Activated CD8-positive, alpha-beta T cell treated with anti-CD3 and anti-CD28 coated beads for 36 hours (primary cell): ENCODE measurements at places on chromosomes 5 and 9. TPM values are rescaled to one million over a fixed set of nuclear protein-coding genes. Genes with fewer than 3 reads are reported as not detected.

GRCh38 chr5:153525536-153525935, 35.1 kb downstream of the GRIA1 start:
- no peaks in the 10 kb centered on the region for H3K4me1 ChIP-seq
- no peak overlapping the region for H3K27ac ChIP-seq
- no peak overlapping the region for H3K4me3 ChIP-seq
- no peak for DNase-seq
- H3K36me3 ChIP-seq, result no peaks in the 10 kb centered on the region
- peaks cover 3% of the 10 kb centered on the region for H3K27me3 ChIP-seq

GRCh38 chr9:82421498-82421897, 432.9 kb downstream of the SPATA31D1 start:
- H3K4me3 ChIP-seq, result no peak overlapping the region
- H3K27me3 ChIP-seq, result no peaks in the 10 kb centered on the region
- H3K4me1 ChIP-seq, result no peaks in the 10 kb centered on the region
- no peak overlapping the region for H3K27ac ChIP-seq

DNA sequence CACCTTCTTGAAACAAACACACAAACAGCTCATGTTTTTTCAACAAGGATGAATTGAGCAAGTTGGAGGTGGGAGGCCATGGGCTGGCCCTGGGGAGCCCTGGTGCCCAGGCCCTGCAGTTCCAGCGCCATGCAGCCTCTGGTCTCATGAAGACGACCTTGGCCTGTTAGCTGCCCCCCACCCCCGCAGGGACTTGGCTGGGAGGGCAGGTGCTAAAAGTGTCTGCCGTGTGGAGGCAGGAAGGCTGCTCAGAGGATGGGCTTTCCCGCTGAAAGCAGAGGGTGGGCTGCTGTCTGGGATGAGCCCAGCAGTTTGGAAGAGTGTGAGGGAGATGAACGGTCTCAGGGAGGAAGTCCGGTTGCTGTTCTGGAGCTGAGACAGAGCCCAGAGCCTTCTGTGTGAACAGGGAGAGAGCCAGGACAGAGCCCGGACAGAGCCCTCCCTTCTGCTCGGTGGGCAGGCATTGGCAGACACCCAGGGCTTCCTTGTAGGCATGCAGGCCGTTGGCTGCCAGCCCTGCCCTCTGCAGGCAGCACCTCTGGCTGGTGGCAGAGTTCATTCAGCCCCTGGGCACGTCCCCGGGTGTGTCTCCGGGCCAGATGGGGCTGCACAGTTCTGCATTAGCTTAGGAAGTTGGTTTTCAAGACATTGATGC, 18.7 kb downstream of the ROPN1L start:
- H3K4me1 ChIP-seq, result no peaks in the 10 kb centered on the region
- H3K4me3 ChIP-seq, result no peak overlapping the region
- H3K27ac ChIP-seq, result no peak overlapping the region

DNA sequence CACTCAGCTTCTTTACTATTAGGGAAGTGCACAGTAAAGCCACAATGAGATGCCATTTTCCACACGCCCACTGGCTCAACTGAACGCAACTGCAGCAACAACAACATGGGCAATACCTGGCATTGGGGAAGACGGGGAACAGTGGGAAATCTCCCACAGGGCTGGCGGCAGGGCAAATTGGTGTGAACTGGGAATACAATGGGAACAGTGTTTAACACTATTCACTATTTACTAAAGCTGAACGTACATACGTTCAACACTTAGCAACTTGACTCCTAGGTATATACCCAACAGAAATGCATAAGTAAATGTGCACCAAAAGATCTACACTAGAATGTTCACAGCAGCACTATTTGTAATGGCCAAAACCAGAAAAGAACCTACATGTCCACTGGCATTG, 14.1 kb downstream of the ZER1 start:
- H3K4me1 ChIP-seq, result no peaks in the 10 kb centered on the region
- no peak overlapping the region for H3K27ac ChIP-seq
- DNase-seq, result no peak
- H3K4me3 ChIP-seq, result no peak overlapping the region

- H3K4me1 ChIP-seq, result no peaks in the 10 kb centered on the region
- no peak for DNase-seq
- no peaks in the 10 kb centered on the region for H3K27me3 ChIP-seq
- H3K27ac ChIP-seq, result no peak overlapping the region
Observed at GRCh38 chr9:81877047-81877446, 51.2 kb upstream of the SPATA31D4 start.

DNA sequence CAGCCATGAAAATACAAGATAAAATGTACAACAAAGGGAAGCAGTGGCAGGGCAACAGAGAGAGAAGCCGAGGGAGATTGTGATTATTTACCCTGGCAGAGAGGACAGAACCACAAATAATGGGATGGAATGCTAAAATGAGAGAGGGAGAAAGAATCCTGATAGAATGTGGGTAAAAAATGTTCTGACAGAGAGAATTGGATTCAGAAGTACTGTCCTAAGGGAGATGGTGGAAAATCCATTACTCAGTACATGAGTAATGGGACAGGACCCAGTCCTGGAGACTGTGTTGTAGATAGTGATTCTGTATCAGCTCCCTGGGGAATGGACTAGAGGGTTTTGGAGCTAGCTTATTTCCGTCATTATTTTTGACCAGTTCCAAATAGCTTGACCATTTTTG, 831.5 kb downstream of the MAT2B start:
- no peaks in the 10 kb centered on the region for H3K4me1 ChIP-seq
- DNase-seq, result no peak
- no peaks in the 10 kb centered on the region for H3K27me3 ChIP-seq
- H3K27ac ChIP-seq, result no peak overlapping the region

GRCh38 chr5:61534481-61535267, 202.6 kb downstream of the ZSWIM6 start:
- H3K27ac ChIP-seq, result peak overlapping the region; percentile 63
- no peak overlapping the region for H3K4me3 ChIP-seq
- peak; percentile 22 for DNase-seq
- H3K4me1 ChIP-seq, result peaks cover 19% of the 10 kb centered on the region
- H3K36me3 ChIP-seq, result peaks cover 49% of the 10 kb centered on the region

GRCh38 chr5:97088774-97089148, 53.6 kb downstream of the LIX1 start:
- no peaks in the 10 kb centered on the region for H3K27me3 ChIP-seq
- H3K4me3 ChIP-seq, result no peak overlapping the region
- no peak overlapping the region for H3K27ac ChIP-seq

DNA sequence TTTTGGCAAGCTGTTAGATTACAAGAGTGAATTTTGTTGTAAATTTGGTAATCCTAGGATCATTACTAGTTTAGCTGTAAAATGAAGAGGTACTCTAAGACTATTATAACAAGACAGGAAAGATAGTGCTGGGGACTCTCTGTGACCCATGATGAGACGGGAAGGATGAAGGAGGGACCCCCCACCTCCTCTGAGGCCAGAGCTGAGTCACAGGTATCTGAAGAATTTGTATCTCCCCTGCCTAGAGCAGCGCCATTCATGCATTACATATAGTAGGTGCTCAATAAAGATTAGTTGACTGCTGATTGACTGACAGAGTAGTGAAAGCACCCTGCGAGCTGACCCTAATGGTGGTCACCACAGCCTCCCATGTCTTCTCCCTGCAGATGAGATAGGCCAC, 202.8 kb downstream of the SNX18 start:
- no peak overlapping the region for H3K27ac ChIP-seq
- peaks cover 27% of the 10 kb centered on the region for H3K4me1 ChIP-seq
- H3K4me3 ChIP-seq, result no peak overlapping the region
- H3K36me3 ChIP-seq, result no peaks in the 10 kb centered on the region
- no peak for DNase-seq

DNA sequence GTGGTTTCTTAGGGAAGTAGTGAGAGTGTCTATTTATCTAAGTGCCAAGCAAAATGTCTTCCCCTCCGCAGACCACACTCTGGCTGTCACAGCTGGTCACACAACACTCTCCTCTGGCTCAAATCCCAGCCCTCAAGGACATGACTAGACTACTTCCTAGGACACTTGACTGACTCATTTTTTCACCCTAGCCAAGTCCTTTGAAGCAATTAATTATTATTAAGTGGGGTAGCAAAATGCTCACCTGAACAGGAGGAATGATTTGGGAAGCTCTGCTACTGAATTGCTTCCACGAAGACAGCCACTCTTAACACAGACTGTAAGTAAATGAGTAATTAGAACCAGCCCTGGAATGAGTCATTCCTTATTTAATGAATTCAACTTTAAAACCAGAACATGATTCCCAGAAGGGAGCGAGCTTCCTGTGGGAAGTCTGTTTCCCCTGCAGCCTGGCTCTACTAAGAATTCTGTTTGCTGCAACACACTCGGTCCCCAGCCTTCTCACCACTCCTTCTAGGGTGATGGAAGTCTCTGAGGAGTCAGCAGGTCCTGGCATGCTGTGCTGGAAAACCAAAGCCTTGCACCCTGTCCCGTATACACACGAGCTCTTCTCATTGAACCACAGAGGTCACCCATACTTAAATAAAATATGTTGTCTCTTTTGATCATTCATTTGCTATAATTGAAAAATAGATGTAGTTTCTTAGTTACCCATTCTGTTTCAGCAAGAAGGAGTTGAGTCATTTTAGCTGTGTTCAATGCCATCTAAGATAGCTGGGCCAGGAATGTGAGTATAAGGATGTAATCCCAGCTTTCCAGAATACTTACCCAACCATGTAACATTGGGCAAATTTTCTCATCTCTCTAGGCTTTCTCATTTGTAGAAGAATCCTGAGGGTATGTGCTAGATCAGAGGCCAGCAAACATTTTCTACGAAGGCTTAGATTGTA, 218.6 kb upstream of the RASEF start:
- H3K27ac ChIP-seq, result no peak overlapping the region
- H3K4me1 ChIP-seq, result no peaks in the 10 kb centered on the region
- no peak overlapping the region for H3K4me3 ChIP-seq
- H3K36me3 ChIP-seq, result no peaks in the 10 kb centered on the region
- DNase-seq, result no peak
- no peaks in the 10 kb centered on the region for H3K27me3 ChIP-seq

- H3K27ac ChIP-seq, result no peak overlapping the region
- H3K4me3 ChIP-seq, result no peak overlapping the region
- H3K36me3 ChIP-seq, result no peaks in the 10 kb centered on the region
Observed at GRCh38 chr5:158165647-158166046, 306.7 kb upstream of the CLINT1 start.

- no peaks in the 10 kb centered on the region for H3K36me3 ChIP-seq
- no peaks in the 10 kb centered on the region for H3K4me1 ChIP-seq
- no peak overlapping the region for H3K27ac ChIP-seq
- no peak for DNase-seq
- H3K27me3 ChIP-seq, result peaks cover 20% of the 10 kb centered on the region
- no peak overlapping the region for H3K4me3 ChIP-seq
Observed at GRCh38 chr5:171300358-171300757, 8.7 kb upstream of the TLX3 start.

GRCh38 chr5:4116834-4117233, 521.2 kb downstream of the IRX1 start:
- no peaks in the 10 kb centered on the region for H3K4me1 ChIP-seq
- no peaks in the 10 kb centered on the region for H3K27me3 ChIP-seq
- H3K4me3 ChIP-seq, result no peak overlapping the region

GRCh38 chr5:50709471-50709870, 43.0 kb downstream of the PARP8 start:
- H3K27ac ChIP-seq, result peak overlapping the region; percentile 83
- H3K4me3 ChIP-seq, result peak overlapping the region; percentile 29
- no peaks in the 10 kb centered on the region for H3K27me3 ChIP-seq
- no peak for DNase-seq

GRCh38 chr5:148387325-148387724, 3.6 kb downstream of the FBXO38 start:
- H3K4me3 ChIP-seq, result no peak overlapping the region
- no peaks in the 10 kb centered on the region for H3K27me3 ChIP-seq
- H3K27ac ChIP-seq, result peak overlapping the region; percentile 50
- H3K4me1 ChIP-seq, result peaks cover 75% of the 10 kb centered on the region
- peaks cover 38% of the 10 kb centered on the region for H3K36me3 ChIP-seq

DNA sequence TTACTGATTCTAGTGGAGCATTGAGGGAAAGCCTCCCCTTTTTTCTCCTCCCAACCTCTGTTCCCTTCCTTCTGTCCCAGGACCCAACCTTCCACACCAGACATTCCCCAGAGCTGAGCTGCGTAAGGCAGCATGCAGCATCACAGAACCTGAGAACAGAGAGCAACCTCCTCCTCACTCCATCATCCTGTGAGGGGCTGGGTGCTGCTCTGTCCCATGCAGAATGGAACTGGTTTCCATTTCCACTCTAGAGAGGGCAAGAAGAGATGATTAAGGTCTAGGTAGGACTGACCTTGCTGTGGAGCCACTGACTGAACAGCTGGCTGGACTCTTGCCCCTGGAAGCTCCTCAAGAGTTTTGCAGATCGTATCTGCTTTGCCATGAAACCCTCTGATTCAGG, 30.1 kb upstream of the IL7R start:
- H3K27ac ChIP-seq, result peak overlapping the region; percentile 92
- no peak for DNase-seq
- peak overlapping the region; percentile 54 for H3K4me3 ChIP-seq
- H3K27me3 ChIP-seq, result no peaks in the 10 kb centered on the region

GRCh38 chr5:171832775-171833174, 47.2 kb downstream of the SMIM23 start:
- H3K36me3 ChIP-seq, result peaks cover 5% of the 10 kb centered on the region
- no peaks in the 10 kb centered on the region for H3K4me1 ChIP-seq
- H3K27ac ChIP-seq, result no peak overlapping the region
- no peak overlapping the region for H3K4me3 ChIP-seq

DNA sequence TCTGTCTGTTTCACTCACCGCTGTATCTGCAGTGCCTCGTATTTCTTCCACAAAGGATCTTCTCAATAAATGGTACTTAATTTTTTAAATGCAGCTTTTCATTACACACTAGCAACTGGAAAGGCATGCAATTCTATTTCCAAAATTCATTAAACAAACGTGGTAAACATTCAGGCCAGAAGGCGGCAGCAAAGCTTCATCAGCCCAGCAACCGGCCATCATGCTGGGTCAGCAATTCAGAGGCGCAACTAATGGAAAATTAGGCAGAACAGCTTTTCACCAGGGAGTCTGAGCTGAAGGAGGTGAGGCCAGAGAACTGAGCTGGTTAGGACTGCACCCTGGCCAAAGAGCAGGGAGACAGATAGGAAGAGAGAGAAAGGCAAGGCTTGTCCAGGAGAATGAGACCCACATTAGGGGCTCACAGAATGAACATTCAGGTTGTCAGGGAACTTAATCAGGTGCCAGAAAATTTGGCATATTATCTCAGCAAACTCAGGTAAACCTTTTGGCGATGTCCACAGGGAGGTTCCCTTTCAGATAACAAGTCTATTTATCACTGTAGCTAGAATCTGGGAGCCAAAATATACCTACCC, 17.7 kb upstream of the RNF180 start:
- H3K27ac ChIP-seq, result no peak overlapping the region
- peak; percentile 30 for DNase-seq
- H3K27me3 ChIP-seq, result no peaks in the 10 kb centered on the region
- no peaks in the 10 kb centered on the region for H3K36me3 ChIP-seq
- no peaks in the 10 kb centered on the region for H3K4me1 ChIP-seq
- H3K4me3 ChIP-seq, result no peak overlapping the region

Gene NME5
- total RNA-seq, result not detected

Gene GLRA1
- not detected for total RNA-seq

Gene INSL6
- not detected for total RNA-seq

Gene PCDHGA6
- not detected for total RNA-seq

Gene ANGPTL2
- not detected for total RNA-seq

Gene NRARP
- total RNA-seq, result 3.3 TPM

Gene TSLP
- total RNA-seq, result 1.0 TPM
